ENCODE measurements at places on chromosomes 4 and X. TPM values are rescaled to one million over a fixed set of nuclear protein-coding genes. Genes with fewer than 3 reads are reported as not detected.

GRCh38 chr4:173424899-173425805 lies 26.2 kb upstream of the SCRG1 start:
- no peaks in the 10 kb centered on the region for H3K36me3 ChIP-seq
- H3K27me3 ChIP-seq: no peaks in the 10 kb centered on the region
- no peak for DNase-seq
- H3K4me3 ChIP-seq: no peak overlapping the region
- H3K4me1 ChIP-seq: peaks cover 16% of the 10 kb centered on the region
- no peak overlapping the region for H3K27ac ChIP-seq

DNA sequence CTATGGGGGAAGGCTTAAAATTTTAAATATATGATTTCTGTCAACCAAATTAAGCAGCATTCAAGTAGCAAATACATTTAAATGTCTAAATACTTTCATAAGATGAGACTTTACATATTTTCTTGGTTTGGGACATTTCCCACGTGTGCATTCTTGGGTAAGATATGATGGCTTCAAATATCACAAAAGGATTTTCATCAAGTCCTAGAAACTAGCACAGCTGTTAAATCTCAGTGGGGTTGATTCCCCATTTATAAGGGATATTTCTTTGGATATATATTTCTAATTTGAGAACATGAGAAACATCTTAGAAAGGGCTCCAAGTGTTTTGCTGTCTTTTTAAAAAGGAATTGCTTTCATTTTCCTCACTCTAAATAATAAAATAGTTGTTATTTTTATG lies 90.2 kb downstream of the P2RY10 start:
- no peaks in the 10 kb centered on the region for H3K36me3 ChIP-seq
- H3K4me1 ChIP-seq: no peaks in the 10 kb centered on the region
- H3K4me3 ChIP-seq: no peak overlapping the region

GRCh38 chrX:137428221-137428661 lies 137.7 kb upstream of the ZIC3 start:
- no peak overlapping the region for H3K27ac ChIP-seq
- H3K4me3 ChIP-seq: peak overlapping the region; percentile 66
- no peak for DNase-seq
- peaks cover 17% of the 10 kb centered on the region for H3K4me1 ChIP-seq
- H3K27me3 ChIP-seq: peaks cover 77% of the 10 kb centered on the region

The IL21 gene
- not detected for total RNA-seq

GRCh38 chr4:99463566-99463965 lies 28.4 kb upstream of the ADH7 start:
- H3K4me3 ChIP-seq: no peak overlapping the region
- H3K36me3 ChIP-seq: no peaks in the 10 kb centered on the region
- no peak overlapping the region for H3K27ac ChIP-seq
- H3K27me3 ChIP-seq: peaks cover 47% of the 10 kb centered on the region
- no peak for DNase-seq
- no peaks in the 10 kb centered on the region for H3K4me1 ChIP-seq

The FABP2 gene
- total RNA-seq: not detected

DNA sequence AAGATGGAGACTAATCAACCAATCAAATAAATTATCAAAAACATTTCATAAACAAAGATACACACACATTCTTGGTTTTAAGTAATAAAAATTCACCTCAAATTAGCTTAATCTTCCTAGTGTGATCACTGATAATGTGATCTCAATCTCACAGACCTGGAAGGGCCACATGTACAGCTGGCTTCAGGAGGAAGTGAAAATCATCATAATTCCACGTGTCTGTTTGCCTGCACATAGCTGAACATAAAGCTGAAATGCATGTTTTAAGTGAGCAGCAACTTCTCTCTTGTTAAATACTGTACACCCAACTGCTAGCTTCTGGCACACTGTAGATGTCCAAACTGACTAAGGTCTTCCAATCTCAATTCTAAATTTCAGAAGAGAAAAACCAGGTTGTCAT lies 53.8 kb downstream of the ARHGAP6 start:
- H3K36me3 ChIP-seq: no peaks in the 10 kb centered on the region
- no peak overlapping the region for H3K27ac ChIP-seq
- H3K4me1 ChIP-seq: no peaks in the 10 kb centered on the region
- no peak overlapping the region for H3K4me3 ChIP-seq
- no peak for DNase-seq

The QDPR gene
- total RNA-seq: 50.2 TPM

- H3K4me3 ChIP-seq: peak overlapping the region; percentile 67
- no peak overlapping the region for H3K27ac ChIP-seq
- H3K27me3 ChIP-seq: peaks cover 4% of the 10 kb centered on the region
- DNase-seq: no peak
Measured at GRCh38 chr4:150581641-150582051, 305 bp upstream of the MAB21L2 start.

DNA sequence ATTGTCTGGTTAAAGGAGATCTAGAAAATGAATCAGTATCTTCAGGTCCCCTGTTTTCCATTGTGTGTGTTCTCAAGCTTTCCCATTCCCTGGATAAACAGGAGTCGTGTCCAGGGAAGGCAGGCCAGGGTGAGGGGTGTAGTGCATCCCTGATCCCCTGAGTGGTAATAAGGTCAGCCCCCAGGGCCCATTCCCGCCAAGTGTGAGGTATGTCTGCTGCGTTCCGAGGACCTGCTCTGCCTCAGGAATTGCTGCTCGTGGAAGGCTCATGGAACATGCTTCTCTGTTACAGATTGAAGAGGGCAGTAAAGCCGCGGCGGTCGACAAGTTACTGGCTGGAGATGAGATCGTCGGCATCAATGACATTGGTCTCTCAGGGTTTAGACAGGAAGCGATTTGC lies 87.1 kb downstream of the SHROOM2 start:
- no peaks in the 10 kb centered on the region for H3K4me1 ChIP-seq
- H3K27ac ChIP-seq: no peak overlapping the region
- no peaks in the 10 kb centered on the region for H3K27me3 ChIP-seq
- H3K4me3 ChIP-seq: no peak overlapping the region

GRCh38 chr4:44623676-44624075 lies 27.7 kb downstream of the YIPF7 start:
- H3K4me3 ChIP-seq: no peak overlapping the region
- no peaks in the 10 kb centered on the region for H3K27me3 ChIP-seq
- DNase-seq: no peak
- H3K36me3 ChIP-seq: no peaks in the 10 kb centered on the region
- H3K27ac ChIP-seq: no peak overlapping the region
